ENCODE measurements at places on chromosomes 5 and 9.

DNA sequence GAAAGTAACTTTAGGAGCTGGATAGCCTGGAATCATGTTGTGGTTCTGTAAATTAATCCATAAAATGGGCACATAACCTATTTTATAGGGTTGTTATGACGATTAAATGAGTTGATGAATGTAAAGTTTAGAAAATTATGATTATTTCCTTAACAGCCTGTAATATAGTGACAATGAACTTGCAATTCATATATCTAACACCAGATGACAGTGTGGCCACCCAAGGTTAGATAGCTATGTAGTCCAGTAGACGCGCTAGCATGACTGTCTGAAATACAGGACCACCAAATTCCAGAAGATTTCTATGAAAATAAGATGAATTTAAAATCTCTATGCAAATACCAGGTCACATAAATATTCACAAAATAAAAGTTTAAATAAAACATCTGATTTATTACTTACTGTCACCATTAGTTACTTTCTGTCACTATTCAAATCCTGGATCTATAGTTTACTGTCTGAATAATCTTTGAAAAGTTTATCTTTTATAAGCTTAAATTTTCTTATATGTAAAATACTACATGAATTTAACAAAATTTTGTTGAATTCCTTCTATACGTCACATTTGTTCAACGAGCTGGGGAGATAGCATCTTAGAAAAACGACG is 26.1 kb upstream of the MACIR start:
- DNase-seq = peak; percentile 54

GRCh38 chr5:145943674-145944121 is 7.3 kb downstream of the SH3RF2 start:
- DNase-seq = no peak

- DNase-seq = no peak
Observed at GRCh38 chr9:121283080-121283398, 15.1 kb downstream of the GSN start.

GRCh38 chr9:82122731-82123130 is 134.2 kb downstream of the SPATA31D1 start:
- no peak for DNase-seq

Data from Ammon's horn (tissue), 1 donor.